SJSA1 (cell line): ENCODE measurements at places on chromosomes 5 and 9. TPM values are rescaled to one million over a fixed set of nuclear protein-coding genes. Genes with fewer than 3 reads are reported as not detected.

The LHX3 gene
- total RNA-seq: not detected in 2 replicates

DNA sequence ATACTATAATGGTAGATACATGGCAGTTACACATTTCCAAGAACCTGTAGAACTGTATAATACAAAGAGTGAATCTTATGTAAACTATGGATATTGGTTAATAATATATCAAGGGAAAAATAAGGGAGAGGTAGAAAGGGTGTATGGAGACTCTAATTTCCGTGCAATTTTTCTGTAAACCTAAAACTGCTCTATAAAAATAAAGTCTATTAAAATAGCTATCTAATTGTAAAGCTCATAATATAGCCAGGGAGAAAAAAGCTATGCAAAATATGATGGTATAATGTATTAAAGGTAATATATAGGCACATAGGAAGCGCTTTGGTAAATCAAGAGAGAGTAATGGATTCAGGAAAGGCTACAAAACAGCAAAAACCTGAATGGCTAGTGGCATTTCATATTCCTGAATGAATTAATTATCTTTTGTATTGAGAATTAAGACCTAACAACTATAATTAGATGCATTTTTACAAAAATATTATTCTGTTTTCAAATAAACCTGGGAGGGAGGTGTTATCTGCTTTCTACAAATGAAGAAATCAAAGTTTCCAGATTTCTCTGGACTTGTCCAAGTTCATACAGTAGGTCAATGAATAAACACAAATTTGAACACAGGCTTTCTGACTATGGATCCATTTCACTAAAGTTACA, 22.8 kb downstream of the ANXA1 start:
- no peak for DNase-seq

DNA sequence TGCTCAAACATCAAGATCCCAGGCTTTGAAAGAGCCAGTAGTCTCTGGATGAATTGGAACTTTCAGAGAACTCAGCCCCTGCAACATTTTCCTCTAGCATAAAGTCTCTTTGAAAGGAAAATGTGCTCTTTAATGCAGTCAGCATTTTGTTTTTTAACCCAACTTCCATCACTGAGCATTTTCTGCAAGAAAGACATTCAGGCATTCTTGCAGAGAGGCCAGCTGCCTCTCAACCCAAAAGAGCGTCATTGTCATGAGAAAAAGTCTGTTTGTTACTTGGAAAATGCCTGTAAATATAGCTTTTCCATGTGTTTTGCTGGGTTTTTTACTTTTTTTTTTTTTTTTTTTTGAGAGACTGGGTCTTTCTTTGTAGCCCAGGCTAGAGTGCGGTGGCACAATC, 225.0 kb downstream of the ADAMTSL1 start:
- no peak for DNase-seq

The PPP2R2B gene
- total RNA-seq: 0.13 TPM in 1 of 2 replicates, not detected in the other

DNA sequence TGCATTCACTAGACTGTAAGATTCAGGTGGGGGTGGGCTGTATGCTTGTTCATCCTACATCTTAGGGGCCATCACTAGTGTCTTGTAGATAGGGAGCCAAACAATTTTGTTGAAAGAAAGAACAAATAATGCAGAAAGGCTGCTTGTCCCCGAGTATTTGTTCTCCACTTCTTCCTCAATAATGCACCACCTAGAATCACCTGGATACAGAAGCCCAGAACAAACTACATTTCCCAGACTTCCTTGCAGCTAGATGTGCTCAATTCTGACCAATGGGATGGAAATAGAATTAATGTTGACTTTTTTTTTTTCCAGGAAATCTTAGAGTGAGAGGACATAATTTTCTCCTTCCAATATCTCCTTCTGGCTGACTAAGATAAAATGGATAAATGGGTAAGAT, 38.9 kb upstream of the TNFSF8 start:
- DNase-seq: no peak

The ZNF169 gene
- 0.09 and 1.4 TPM in 2 replicates for total RNA-seq

The FKBP15 gene
- 12.5 and 22.9 TPM in 2 replicates for total RNA-seq

DNA sequence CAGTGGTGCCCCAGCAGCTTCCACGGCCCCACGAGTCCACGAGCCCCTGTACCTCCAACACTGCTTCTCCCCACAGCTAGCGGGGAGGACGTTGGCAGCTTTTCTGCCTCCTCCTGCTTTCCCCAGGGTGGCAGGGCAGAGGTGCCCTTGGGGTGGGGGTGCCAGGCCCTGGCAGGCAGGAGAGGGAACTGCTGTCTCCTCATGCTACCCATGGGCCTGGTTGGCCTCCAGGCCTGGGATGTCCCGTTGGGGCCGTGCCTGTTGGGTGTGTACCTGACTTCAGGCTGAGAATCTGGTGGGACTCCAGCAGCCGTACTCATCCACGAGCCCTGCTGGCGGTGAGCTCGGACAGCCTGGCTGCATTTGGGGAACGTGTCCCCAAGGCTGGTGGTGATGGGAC, 27.3 kb downstream of the RXRA start:
- DNase-seq: no peak

DNA sequence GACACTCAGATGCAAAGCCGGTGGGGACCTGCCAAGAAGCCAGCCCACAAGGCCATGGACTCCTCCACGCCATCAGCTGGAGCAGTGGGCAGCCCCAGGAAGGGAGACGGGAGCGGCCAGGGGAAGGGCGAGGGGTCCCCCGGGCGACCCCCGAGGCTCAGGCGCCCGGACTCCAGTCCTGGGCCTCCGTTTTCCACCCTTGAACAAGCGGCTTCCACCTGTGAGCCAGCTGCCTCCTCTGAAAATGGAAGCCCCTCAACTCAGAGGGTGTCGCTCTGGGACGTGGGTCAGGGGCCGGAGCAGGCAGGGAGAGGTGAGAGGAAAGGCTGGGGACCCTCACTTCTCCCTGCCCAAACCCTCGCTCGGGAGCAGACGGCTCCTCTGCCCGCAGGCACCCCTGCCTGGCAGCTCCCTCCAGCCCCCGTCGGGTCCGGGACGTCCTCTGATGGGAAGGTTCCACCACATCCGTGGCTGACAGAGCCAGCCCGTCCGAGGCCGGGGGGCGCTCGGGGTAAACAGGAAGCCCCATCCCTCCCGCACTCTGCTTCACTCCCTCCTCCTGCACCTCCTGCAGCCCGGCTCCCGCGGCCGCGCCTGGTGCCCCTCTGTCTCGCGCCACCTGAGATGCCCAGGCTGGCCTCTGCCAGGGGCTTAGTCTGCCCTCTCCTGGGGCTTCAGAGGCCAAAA, 3.7 kb upstream of the EGFL7 start:
- no peak for DNase-seq

The FNIP1 gene
- 30.0 and 44.5 TPM in 2 replicates for total RNA-seq

The DMRT2 gene
- total RNA-seq: not detected in 2 replicates

The ACTBL2 gene
- total RNA-seq: not detected in 2 replicates

GRCh38 chr5:73417303-73418034, 31.1 kb downstream of the FOXD1 start:
- peak; percentile 87 for DNase-seq

The IARS1 gene
- total RNA-seq: 172 and 186 TPM in 2 replicates

DNA sequence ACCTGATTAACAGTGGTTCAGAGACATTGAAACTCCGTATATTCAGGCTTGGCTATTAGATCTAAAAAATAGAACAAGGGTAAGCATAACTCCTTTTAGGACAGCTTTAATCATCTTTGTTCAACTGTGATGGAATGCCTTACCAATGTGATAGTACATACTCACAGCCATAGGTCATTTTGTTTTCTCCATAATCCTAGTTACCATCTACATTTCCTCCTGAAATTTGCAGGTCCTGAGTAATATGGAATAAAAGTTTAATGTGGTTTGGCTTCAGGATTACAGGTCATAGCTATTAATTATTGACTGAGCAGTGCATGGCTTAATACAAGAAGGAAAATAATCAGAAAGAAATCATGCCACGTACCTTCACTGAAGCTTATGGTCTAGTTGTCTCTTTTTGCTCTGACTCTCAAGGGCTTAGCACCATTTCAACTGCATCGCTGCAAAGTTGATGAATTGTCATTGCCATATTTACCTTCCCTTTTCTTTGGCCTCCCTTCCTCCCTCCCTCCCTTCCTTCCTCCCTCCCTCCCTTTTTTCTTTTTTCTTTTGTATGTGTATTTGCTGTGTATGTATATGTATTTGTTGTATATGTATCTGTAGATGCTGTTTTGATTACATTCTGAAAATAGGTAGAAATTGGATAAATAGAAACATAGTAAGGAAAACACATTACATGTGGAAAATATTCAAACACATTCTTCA, 250.9 kb upstream of the ZNF608 start:
- DNase-seq: no peak

- no peak for DNase-seq
Measured at GRCh38 chr5:143214890-143215289, 188.6 kb downstream of the NR3C1 start.

The AHRR gene
- total RNA-seq: 17.8 and 22.6 TPM in 2 replicates

The ZFP37 gene
- total RNA-seq: 0.31 and 1.00 TPM in 2 replicates

GRCh38 chr5:131198625-131199024, 27.9 kb downstream of the LYRM7 start:
- DNase-seq: no peak

- DNase-seq: no peak
Measured at GRCh38 chr9:81716409-81716808, 27.1 kb upstream of the TLE1 start.

The FBXL7 gene
- total RNA-seq: 10.4 and 14.6 TPM in 2 replicates

GRCh38 chr5:19462019-19462418, 526.0 kb downstream of the CDH18 start:
- no peak for DNase-seq

DNA sequence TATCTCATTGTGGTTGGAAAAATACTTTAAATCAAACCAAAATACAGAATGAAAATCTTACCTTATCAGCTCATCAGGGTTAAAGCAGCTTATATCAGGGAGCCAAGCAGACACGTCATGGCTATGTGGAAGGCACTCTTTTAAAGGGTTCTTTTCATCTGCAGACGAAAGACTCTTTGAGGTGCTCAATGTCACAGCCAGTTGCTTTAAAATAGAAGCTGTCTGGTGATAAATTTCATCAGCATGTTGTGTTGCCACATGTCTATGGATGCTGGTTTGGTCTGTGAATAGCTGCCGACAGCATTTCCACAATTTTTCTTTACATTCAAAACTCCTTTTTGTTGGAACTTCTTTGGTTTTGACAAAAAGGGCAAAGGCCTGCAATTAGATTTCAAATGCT, 7.5 kb downstream of the TSTD2 start:
- no peak for DNase-seq

- no peak for DNase-seq
Measured at GRCh38 chr9:120902569-120903535, 23.7 kb downstream of the TRAF1 start.

DNA sequence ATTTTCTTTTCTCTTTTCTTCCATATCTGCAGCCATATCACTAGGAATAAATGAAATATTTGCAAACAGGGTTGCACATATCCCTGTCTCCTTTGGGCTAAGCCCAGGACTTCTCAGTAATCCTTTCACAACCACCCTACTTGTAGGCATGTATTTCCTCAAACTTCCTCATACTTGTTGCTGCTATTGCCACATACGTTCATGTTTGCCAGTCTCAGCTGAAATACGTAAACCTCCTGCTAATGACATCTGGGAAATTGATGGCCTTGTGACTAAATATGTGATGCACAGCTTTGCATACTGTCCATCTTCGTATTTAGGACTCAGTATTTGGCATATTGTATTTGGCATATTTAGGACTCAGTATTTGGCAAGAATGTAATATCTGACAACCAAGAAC, 224.6 kb downstream of the PLK2 start:
- DNase-seq: no peak

- no peak for DNase-seq
Measured at GRCh38 chr5:96651047-96651446, 11.1 kb upstream of the CAST start.

- peak; percentile 64 for DNase-seq
Measured at GRCh38 chr9:37974506-37975173, 70.7 kb upstream of the SLC25A51 start.

DNA sequence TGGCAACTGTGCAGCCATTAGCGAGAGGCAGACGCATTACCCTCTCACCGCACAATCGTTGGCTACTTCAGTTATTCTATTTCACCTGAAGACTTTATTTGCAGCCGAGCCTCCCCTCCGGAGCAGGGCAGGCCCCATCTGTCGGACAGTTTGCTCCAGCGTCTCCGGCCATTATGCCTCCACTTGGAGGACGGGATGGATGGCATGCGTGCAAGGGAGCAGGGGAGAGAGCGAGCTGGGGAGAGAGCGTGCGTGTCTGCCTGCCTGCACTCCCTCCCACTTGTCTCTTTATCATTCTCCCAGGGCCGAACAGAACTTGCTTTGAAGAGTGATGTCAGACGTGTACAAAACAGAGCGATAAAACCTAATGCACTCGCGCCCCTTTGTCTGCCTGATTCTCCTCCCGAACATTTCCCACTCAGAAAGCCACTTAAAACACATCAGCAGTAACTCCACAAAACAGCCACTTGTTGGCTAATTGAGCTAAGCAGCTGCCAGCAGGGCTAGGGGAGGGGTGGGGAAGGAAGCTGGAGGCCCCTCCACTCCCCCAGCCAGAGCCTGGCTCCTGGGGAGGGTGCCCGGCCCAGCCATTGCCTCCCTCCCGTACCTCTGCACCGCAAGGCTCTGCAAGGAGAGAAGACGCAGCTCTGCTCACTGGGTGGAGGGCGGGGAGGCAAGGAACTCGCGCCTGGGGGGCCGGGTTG, 43.4 kb upstream of the FUBP3 start:
- no peak for DNase-seq

DNA sequence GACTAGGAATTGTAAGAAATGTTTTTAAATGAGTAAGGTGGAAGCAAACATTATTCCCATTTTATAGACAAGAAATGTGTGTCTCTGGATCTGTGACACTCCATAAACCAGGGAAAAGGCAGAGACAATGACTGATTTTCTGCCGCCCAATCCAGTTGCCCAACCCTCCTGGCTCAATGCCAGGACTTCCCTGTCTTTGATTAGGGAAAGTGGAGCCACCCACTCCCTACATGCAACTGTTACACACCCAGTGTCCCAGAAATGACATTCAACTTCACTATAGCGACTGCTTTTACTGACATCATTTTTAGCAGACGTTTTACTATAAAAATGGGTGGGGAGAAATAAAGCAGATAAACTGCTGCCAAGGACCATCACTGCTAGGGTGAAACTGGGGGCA, 79.7 kb downstream of the THBS4 start:
- no peak for DNase-seq

GRCh38 chr5:6748142-6748541, 34.9 kb downstream of the TENT4A start:
- DNase-seq: no peak

The IL5 gene
- total RNA-seq: not detected in 2 replicates

DNA sequence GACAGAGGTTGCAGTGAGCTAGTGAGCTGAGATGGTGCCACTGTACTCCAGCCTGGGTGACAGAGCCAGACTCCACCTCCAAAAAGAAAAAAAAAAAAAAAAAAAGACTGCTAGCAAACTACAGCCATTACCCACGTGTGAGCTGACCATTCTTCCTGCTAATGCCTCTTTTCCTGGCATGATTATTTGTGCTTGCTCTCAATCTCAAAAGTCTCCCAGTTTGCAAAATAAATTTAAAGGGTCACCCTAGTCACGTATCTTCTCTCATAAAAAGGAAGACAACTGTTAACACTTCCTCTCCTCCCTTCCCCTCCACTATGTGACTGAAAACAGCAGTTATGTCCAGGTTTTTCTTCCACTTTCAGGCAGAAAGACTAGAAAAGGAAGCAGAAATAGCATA, 37.2 kb downstream of the TRIM36 start:
- DNase-seq: no peak

- DNase-seq: no peak
Measured at GRCh38 chr9:73183917-73184861, 32.5 kb downstream of the ANXA1 start.
